ENCODE measurements at places on chromosomes 4 and X.

GRCh38 chr4:24564488-24564887 lies 19.9 kb downstream of the DHX15 start:
- DNase-seq, result no peak

- DNase-seq, result no peak
Measured at GRCh38 chr4:16864199-16864598, 34.2 kb downstream of the LDB2 start.

DNA sequence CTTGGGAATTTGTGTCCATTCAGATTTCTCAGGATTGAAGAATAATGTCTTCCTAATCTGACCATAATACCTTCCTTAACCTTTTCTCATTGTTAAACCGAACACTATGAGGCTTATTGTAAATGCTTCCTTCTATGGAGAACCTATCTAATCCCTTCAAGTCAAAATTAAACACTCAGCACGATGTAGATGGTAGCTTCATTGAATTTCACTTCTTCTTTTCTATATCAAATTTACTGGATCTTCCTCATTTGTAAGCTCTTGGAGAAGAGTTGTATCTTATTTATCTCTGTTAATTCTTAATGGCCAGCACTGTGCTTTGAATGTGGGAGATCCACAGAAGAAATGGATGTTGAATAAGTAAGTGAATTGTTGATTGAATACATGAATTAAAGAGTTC lies 109.0 kb upstream of the RAPGEF2 start:
- no peak for DNase-seq

DNA sequence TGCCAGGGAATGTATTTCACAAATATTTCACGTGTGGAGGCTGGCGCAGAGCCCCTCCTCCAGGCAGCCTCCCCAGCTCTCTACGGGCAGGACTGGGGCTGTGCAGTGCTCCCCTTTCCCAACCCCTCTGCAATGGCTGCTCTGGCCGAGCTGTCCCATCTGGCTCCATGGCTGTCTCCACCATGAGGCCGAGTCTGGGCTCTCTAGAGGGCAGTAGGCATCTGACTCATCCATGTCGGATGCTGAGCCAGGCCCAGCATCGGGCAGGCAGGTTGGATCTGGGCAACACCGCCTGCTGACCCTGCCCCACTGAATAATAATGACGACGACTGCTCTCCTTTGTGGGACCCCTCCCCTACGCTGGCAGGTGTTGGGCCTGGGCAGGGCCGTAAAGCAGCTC lies 11.0 kb upstream of the SH3TC1 start:
- no peak for DNase-seq

DNA sequence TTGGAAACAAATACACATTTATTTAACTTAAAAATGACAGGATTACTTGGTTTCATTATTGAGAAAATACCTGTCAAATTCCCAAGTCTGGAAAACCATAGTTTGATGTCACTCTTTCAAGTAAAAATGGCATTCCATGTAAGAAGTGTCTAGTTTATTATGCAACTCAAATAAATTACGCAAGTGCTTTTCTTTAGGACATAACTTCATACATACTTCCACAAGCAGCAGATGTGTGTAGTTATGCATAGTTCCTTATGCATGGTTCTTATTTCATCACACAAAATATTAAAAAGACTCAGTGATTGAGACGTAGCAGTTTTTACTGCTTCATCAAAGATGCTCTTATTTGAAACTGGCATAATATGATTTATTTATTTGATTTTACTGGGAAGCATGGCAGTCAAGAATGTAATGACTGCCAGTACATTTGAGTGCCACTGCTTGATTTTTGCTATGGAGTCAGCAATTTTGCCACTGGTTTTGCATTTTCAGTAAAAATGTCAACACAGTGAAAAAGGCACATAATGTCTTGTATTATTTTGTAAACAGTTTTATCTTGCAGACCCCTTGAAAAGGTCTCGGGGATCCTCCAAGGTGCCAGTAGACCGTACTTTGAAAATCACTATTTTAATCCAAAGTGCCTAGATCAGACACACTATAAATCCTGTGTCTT lies 62.1 kb downstream of the CLCN3 start:
- no peak for DNase-seq

DNA sequence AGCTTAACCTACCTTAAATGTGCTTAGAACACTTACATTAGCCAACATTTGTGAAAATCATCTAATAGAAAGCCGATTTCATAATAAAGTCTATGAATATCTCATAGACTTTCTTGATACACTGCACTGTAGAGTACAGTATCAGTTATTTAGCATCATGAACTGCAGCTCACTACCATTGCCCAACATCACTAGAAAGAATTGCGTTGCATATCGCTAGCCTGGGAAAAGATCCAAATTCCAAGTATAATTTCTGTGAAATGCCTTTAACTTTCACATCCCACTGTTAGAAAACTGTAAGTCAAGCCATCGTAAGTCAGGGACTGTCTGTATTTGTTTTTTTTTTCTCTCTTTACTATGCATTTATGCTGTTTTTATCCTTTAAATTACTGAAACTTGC lies 918.6 kb upstream of the PABPC4L start:
- DNase-seq, result no peak
